CD4-positive, alpha-beta T cell treated with Interleukin-4 for 4 hours (primary cell): ENCODE measurements at places on chromosomes 7 and 10.

- DNase-seq, result no peak
Measured at GRCh38 chr7:80253237-80253636, 118.6 kb downstream of the GNAI1 start.

DNA sequence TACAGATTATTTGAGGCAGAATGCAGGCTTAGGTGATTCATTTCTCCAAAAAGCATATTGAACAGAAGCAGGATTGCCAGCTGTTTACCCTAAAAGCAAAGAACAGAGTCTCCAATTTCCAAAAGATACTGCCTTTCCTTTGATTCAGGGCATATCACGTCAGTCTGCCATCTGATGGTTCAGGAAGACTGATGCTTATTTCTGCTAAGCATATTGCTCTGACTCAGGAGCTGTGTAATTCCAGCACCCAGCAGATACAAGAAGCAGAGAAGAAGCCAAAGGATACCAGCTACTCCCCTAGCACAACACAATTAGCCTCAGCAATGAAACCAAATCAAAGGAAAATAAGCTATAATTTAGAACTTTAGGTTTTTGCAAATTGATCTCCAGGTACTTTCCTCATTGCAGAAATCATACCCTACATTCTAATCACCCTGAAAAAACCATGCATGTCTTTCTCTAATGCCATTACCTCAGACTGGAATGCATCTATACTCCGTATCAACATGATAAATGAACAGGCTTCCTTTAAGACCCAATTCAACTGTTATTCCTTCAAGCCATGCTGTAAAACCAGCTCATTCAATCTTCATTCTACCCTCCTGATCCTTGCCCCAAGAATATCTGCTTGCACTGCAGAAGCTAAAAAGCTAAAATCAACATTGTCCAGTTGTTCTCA is 55.1 kb downstream of the ABI1 start:
- DNase-seq, result no peak

- DNase-seq, result no peak
Measured at GRCh38 chr10:131464789-131465188, 153.3 kb upstream of the TCERG1L start.

DNA sequence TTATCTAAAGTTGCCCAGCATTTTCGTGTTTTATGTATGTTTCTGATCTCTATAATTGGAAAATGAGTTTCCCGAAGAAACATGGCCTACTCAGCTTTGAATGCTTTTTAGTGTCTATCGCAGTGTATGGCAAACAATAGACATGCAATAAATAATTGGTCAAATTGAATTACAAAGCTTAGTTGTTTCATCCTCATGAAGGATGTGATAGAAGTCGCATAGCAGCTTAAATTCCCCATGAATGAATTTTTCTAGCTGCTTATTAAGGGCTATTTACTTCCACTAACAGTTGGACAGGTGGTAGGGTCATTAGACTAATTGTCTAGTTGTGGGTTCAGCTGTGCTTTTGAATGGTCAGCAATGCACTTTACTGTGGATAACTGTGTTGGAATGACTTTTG is 467.3 kb upstream of the MBL2 start:
- no peak for DNase-seq

DNA sequence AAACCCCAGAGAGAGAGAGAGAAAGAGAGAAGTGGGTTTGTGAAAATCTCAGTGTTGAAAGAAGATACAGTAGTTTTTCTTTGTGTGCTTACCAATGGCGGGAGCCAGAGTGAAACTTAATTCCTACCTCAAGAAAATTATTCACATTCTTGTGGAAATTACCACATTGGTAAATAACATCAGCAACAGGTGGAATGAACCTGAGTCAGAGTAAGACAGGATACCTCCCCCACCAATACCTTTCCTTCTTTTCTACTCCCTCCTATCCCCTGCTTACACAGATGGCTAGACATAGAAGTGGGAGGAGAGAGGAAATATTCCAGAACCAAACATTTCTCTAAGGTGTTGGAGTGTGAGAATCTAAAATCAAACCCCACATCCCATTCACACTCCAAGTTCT is 793.9 kb downstream of the SORCS3 start:
- DNase-seq, result no peak

- no peak for DNase-seq
Measured at GRCh38 chr7:88071994-88072714, 138.1 kb downstream of the ADAM22 start.

DNA sequence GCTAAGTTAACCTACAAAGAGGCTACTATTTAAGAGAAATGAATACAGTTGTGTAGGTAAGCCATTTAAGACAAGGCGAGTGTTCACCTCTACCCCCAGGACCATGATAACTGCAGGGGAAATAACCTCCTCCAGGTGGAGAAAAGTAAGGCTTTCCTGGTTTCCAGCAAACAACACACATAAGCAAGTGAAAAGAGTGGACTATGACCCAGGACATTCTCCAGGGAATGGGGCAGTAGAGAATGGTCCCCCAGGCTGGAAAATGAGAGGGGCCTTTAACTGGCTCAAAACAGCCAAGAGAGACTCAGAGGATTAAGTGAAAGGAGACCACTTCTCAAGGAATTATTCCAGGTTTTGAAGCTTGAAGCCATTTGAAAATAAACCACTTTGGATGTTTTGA is 101.0 kb upstream of the GJD4 start:
- DNase-seq, result no peak
